RPMI7951 (cell line): ENCODE measurements at places on chromosomes 4 and X. TPM values are rescaled to one million over a fixed set of nuclear protein-coding genes. Genes with fewer than 3 reads are reported as not detected.

- peak; percentile 9 for DNase-seq
Measured at GRCh38 chrX:13966071-13966792, 63.5 kb downstream of the GEMIN8 start.

GRCh38 chr4:148850257-148850995, 408.2 kb upstream of the NR3C2 start:
- DNase-seq = no peak

DNA sequence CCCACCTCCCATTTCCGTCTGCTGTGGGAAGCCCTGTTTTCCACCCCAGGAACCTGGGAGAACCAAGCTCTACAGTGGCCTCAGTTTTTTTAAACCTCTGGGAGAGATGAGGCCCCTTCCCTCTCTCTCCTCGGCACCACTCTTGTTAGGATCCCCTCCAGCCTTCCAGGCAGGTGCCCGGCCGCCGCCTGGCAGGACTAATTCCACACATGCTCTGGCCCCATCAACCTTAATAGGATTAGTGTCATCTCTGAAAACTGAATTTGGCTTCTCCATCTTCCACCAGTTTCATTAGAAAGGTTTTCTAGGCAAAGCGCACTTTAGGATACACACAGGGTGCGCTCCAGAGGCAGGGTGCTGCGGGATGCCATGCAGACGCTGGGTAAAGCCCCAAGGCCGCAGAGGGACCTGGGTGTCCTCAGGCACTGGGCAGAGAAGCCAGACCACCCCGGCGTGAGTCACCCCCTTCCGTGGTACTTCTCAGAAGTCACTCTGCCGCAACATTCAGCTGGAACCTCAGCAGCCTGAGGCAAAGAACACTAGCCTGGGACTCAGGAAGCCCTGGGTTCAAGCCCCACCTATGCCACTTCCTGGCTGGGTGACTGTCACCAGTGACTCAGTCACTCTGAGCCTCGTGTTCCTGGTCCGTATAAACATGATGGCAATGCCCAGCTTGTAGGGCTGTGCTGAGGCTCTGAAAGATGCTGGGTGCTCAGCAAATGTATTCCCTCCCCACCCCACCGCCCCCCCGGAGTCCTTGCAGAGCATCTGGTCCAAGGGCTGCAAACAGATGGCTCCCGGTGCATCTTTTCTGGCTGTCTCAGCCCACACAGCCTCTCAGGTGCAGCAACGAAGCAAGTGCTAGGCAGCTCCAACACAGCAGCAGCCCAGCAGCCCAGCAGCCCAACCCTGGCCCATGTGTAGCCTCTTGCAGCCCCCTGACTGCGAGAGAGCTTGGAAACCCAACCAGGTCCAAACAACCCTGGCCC, 29.1 kb downstream of the PPP2R2C start:
- DNase-seq = peak; percentile 35

- DNase-seq = peak; percentile 76
Measured at GRCh38 chr4:16196482-16197393, 29.5 kb downstream of the TAPT1 start.

DNA sequence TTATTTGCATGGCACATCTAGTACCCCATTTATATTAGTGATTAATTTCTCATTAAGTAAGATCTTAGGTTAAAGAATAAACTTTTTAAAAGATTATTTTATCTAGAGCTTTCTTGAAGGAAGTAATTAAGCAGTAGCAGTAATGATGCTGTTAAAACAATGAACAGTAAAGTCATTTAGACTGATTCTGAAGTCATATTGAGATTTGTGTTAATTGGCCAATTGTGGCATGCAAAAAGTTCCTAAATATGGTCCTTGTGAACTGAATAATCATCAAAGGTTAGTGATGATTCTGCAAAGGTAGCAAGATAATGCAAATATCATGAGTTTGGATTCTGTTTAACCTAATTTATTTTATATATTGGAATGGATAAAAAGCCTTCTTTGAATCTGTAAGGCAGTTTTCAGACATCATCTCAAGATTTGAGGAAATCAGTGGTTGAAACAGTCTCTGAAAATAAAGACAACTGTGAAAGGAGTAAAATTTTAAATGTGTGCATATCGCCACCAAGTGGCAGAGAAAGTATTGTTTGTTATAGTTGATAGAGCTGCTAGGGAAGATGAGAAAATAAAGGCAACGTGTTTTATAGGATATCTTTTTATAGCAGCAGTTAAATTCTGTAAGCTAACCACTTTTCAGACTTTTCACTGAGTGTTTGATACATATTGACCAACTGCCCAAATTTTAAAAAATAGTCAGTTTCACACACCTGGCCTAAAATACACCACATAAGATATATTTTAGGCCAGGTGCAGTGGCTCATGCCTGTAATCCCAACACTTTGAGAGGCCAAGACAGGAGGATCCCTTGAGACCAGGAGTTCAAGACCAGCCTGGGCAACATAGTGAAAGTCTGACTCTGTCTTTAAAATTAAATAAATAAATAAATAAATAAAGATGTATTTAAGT, 79.6 kb downstream of the CCKAR start:
- peak; percentile 58 for DNase-seq

Gene HSFX4
- total RNA-seq = not detected in 2 replicates

Gene ATP8A1
- total RNA-seq = 0.12 and 0.39 TPM in 2 replicates

Gene SMPX
- not detected in 2 replicates for total RNA-seq
